ENCODE measurements at places on chromosomes 7 and 10.

DNA sequence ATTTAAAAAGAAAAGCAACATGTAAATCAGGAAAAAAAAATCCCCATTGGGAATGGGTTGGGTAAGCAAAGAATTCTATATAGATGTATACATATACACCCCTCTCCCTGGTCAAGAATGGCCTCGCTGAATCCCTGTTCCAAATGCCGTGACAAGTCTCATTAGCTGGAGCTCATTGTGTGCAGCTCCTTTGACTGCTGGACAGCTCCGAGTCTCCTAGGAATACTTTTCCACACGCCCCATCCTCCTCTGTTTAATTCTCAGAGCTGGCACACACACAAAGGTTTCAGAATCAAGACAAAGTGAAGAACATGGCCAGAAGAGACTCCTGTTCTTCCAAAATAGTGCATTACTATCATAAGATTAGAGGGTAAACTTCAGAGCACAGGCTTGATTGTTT is 130.9 kb upstream of the MKLN1 start:
- no peak for DNase-seq

- DNase-seq: peak; percentile 44
Observed at GRCh38 chr10:35640474-35640873, 1.6 kb downstream of the FZD8 start.

DNA sequence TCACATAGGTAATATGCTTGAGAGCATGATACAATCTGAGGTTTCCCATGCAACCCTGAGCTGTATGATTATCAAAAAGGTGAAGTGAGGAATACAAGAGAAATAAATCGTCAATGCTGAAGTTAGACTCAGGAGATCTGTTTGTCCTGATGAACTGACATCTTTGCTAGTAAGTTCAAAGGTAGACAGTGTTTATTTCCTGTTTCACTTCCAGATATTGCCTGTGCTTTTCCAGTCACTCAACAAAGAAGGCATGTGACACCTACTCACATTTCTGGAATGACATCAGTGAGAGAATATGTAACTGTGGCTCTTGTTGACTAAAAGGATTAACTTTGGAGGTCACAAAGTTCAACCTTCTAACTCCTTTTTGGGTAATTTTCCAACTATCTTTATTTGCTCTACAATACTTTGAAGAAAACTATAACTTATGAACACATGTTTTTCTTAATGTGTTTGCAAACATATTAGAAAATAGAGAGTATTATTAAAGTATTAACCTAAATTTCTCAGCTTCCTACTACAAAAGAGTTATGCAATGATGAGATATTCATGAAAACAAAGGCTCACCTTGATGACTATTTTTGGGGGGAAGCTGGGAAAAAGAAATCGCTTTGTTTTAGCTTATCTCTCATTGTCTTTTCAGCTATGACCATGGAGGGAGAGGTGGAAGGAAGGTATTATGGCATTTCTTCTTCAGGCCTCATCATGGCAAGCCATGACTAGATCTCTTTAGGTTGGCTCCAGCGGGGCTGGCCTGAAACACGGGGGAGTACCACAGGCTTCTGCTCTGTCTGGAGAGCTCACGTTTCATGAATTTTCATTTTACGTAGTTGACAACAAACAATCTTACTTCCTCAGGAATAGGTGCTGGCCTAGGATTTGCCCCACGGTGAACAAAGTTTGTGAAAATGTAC is 214.7 kb upstream of the SLC26A5 start:
- no peak for DNase-seq

DNA sequence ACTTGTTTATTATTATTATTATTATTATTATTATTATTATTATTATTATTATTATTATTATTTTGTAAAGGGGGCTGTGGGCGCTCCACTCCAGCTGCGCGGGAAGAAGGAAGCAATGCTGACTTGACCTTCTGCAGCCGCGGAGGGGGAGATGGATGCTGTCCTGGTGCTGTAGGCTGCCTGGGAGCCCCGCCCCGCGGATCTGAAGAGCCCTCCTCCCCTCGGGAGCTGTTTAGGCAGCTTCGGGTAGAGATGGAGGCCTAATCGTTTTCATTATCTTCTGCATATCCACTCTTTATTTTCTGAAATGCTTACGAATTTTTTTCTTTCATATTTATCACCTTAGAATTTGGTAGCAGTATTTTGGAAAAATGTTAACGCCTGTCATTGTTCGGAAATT is 101.2 kb upstream of the KLF6 start:
- DNase-seq: no peak

GRCh38 chr10:3902054-3902808 is 117.2 kb upstream of the KLF6 start:
- DNase-seq: no peak

DNA sequence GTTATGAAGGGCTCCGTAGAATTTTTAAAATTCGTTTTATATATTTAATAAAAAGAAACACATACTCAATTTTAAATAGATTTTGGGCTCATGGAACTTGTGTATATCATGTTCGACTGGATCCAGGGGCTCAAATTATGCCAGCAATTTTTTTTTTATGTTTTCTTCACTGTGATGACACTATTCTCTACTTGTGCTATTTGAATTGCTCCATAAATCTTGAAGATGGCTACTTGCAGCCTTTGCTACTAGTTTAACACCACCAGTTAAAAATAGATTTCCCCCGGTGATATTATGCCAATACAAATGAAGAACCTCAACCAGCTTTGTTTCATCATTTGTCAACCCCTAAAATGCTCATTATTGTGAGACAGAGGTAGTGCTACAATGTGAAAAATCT is 933.2 kb downstream of the IPMK start:
- no peak for DNase-seq

- DNase-seq: no peak
Observed at GRCh38 chr7:1986366-1987083, 246.2 kb downstream of the MAD1L1 start.

- DNase-seq: no peak
Observed at GRCh38 chr10:118251791-118252190, 90.3 kb downstream of the FAM204A start.

DNA sequence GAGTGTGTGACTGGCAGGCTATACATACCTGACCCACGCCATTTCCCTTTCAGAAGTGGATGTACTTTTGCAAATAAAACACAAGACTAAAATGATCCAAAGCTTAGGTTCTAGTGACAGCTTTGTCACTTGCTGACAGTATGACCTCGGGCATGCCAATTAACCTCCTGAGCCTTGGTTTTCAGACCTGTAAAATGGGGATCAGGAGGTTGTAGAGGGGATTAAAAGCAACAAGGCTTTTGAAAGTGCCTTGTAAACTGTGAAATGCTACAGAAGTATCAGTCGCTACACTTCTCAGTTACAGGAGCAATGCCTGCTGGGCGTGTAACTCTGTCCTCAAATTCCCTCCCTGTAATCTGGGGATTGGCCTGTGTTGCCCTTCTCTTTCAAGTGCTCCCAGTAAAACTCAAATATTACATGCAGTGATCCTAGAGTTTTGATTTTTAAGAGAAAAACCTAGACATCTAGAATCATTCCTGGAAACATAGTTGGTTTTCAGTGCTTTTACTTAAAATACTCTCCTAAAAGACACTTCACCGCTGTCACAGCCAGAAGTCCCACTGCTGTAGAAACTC is 8.8 kb upstream of the GRB10 start:
- no peak for DNase-seq

DNA sequence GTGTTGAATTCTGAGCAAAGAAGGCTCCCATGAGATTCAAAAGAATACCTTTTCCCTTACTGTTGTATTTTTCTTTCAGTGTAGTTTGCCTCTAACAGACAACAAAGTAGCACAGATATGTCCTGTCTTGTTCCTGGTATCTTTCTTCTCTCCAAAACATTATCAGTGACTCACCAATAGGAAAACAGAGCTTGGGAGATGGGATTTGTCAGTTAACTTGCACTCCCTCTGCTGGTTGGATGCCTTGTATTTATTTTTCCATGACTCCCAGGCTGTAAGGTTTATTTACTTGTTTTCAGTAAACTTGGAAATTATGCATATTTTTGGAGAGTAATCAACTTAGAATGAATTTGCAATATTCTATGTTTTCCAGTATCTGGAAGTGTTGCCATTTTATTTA is 129.7 kb downstream of the SAMD9 start:
- DNase-seq: no peak

DNA sequence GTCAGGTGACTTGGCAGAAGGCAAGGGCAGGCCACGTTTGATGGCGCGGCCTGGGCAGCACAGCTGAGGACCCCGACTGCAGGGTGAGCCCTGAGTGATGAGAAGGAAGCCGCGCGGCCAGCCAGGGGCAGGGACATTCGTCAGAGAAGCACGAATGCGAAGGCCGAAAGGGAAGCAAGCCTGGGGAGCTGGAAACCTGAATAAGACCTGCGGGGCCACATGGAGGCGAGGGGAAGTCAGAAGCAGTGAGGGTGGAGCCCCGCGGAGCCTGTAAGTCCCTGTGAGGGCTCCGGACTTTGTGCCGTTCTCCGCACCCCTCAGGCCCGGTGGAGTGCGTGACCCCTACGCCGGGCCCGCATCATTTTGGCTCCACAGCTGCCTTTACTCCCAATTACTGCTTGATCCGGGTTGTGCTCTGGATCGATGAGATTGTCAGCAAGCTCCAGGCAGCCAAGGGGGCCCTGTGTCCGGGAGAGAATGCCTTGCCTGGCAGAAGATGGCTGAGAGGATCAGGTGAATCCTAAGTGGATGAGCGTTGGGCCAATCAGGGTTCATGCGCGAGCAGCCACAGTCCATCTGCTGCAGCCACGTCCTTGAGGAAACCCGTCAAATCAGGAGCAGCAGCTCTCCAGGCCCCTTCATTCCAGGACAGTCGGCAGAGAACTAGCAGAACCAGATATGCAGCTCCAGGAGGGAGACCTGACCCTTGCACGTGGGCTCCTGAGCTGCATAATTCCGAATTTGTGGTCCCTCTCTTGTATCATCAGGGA is 293.3 kb upstream of the SHH start:
- peak; percentile 28 for DNase-seq

GRCh38 chr7:129147731-129148130 is 3.2 kb downstream of the TSPAN33 start:
- no peak for DNase-seq

- no peak for DNase-seq
Observed at GRCh38 chr7:18076461-18076860, 48.8 kb upstream of the PRPS1L1 start.

DNA sequence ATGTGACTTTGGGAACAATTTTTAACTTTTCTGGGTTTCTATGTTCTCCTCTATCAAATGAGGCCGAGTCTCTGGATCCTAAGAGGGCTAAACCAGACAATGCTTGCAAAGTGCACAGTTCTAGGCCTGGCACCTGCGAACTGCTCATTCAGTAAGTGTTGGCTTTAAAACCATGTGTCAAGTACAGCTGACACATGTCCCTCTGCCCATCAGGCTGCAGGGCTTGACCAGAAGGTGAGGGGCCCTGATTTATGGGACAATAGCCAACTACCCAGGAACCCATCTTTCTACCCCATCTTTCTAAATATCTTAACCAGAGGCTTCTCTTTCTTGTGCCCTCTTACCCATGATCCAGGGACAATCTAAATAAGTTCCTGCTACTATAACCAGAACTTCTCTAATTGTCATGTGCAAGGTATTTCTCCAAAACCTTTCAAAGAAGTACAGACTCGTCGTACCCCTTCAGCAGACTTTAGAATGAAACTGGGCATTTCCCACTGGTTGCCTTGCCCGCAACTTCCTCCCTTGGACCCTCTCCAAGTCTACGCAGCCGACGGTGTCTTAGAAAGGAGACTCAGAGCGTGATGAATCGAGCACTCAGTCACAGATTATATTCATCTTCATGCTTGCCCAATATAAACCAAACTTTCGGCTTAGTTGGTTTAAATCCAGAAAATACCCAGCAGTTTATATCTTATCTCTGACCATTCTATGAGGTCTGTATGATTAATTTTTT is 69.8 kb upstream of the STEAP1B start:
- DNase-seq: no peak

- DNase-seq: no peak
Observed at GRCh38 chr7:27375958-27376357, 133.4 kb downstream of the EVX1 start.

- DNase-seq: no peak
Observed at GRCh38 chr10:49106451-49106850, 8.9 kb downstream of the VSTM4 start.

DNA sequence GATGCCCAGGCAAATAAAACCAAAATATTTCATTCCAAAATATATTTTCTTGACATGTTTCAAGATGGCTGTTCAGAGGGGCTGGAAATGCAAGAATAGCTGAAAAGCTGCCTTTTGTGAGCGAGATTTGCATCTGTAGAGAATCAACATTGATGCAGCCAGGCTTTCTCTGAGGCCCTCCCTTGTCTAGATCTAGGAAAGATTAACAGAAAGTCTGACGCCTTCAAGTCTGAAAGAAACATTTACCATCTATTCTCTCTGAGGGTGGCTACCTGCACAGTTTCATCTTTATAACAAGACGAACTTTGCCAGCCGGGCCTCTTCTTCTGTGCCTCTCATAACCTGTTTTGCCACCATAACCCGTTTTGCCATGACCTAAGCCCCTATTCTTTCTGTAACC is 170.2 kb downstream of the AKR1D1 start:
- no peak for DNase-seq

GRCh38 chr10:101972761-101973160 is 83.2 kb downstream of the ARMH3 start:
- no peak for DNase-seq

DNA sequence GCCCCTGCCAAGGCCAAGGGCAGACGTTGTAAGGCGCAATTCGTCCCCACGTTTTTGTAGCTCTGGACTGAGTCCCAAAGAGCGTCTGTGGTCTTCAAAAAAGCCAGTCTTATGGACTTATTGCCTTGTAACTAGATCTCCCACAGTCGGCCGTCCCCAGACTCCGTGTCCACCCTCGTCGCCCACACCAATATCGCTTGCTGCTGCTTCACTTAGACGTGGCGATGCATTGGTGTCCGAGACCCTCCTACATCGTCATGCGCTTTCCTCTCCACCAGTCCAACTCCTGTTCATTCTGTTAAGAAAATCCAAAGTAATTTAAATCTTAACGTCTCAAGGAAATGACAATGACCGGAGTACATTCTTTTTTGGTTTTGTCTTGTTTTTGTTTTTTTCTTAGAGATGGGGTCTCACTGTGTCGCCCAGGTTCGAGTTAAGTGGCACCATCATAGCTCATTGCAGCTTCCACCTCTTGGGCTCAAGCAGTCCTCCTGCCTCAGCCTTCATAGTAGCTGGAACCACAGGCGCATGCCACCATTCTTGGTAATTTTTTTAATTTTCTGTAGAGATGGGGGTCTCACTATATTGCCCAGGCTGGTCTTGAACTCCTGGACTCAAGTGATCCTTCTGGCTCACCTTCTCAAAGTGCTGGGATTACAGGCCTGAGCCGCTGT is 851 bp downstream of the KIFBP start:
- DNase-seq: peak; percentile 46

Data from NCI-H1092 treated with DMSO at 0.1 percent for 48 hours (cell line).